ENCODE measurements at places on chromosomes 16 and 17.
A peak's percentile ranks its signal among the peaks of the same experiment; 100 is the strongest.

GRCh38 chr17:56739376-56739775 lies 94.3 kb downstream of the C17orf67 start:
- ATAC-seq, result no peak

DNA sequence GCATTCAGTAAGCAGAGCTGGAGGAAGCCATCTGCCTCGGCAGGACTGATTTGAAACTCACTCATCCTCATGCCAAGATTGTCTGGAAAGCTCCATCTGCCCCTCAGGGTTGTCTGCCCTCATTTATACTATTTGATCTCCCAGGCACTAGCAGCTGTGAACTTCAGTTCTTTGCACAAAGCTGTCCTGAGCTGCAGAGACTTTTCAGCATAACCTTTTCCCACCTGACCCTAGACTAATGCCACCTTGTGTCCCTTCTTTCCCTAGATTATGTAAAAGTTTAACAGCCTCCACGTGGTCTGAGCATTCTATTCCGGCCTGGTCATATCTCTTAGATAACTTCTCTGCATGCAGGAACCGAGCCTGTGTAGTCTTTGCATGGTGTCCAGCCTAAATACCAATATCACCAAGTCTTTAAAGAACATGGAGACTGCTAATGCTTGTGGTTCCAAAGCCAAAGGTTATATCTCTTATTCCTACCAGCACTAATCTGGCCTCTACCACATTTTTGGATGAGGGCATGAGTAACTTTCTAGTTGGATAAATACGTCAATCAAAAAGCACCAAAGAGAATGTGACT lies 29.1 kb downstream of the STAT5A start:
- no peak for ATAC-seq

- peak; percentile 63 for ATAC-seq
Observed at GRCh38 chr17:42221886-42222745, 27.8 kb upstream of the GHDC start.

GRCh38 chr16:57774705-57775285 lies 27.5 kb downstream of the KIFC3 start:
- no peak for ATAC-seq

- ATAC-seq, result no peak
Observed at GRCh38 chr16:17205279-17206211, 265.2 kb downstream of the XYLT1 start.

DNA sequence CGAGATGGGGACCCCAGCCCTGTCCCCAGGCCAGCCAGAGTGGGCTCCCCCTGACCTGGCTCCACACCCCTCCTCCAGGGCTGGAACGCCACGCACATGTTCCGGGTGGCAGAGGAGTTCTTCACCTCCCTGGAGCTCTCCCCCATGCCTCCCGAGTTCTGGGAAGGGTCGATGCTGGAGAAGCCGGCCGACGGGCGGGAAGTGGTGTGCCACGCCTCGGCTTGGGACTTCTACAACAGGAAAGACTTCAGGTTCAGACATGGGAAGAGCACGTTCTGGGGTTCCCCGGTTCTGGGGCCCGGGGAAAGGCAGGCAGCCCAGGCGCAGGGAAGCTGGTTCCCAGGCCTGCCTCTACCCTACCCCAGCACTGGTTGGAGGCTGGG lies 4.6 kb downstream of the ACE start:
- ATAC-seq, result no peak

DNA sequence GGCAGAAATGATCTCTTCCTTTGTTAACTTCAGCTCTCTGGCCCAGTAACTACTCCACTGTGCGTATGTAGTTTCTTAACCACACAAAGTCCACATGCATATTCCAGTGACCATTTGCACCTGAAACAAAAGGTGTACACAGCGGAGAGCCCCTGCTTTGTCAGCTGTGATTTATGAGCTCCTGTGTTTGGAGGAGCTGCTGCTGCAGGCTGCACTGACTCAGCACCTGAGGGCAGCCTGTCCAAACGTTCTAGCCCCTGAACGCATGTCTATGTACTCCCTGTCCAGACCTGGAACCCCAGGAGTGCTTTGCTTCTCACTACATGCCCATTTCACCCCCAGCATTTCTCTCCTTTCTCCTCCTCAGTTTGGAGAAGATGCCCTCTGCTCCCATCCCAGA lies 216.1 kb downstream of the ABCC12 start:
- ATAC-seq, result no peak

GRCh38 chr16:85659805-85660511 lies 28.8 kb downstream of the GINS2 start:
- ATAC-seq, result peak; percentile 80

Data from stimulated activated memory B cell treated with anti-CD40 and anti-IgM and Interleukin-4, amounts not matched to agents 10 μg/mL and 1 μg/mL and 100 μg/mL, for 72 hours (primary cell).